SJSA1 (cell line): ENCODE measurements at places on chromosomes 7 and 10. TPM values are rescaled to one million over a fixed set of nuclear protein-coding genes. Genes with fewer than 3 reads are reported as not detected.

DNA sequence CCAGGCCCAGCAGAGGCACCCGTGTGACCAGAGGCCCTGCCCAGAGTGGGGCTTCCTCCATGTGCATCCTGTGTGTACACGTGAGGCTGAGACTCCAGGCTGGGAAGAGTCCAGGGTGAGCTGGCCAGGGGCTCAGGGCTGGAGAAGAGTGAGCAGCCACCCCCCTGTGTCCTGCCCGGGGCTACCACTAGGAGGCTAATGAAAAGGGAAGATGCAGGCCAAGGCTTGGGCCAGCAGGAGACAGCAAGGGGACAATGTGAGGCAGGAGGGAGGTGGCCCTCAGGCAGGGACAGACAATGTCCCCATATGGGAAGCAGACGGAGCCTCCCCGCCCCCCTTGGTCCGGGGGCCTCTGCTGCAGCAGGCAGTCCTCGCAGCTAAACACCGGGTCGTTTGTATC lies 102.0 kb downstream of the HIF1AN start:
- H3K4me1 ChIP-seq = no peaks in the 10 kb centered on the region
- H3K36me3 ChIP-seq = no peaks in the 10 kb centered on the region
- no peak for DNase-seq
- no peak overlapping the region for H3K4me3 ChIP-seq
- peaks cover 72% of the 10 kb centered on the region for H3K27me3 ChIP-seq

GRCh38 chr7:48887500-48887899 lies 36.8 kb upstream of the CDC14C start:
- no peaks in the 10 kb centered on the region for H3K36me3 ChIP-seq
- H3K27ac ChIP-seq = no peak overlapping the region
- no peaks in the 10 kb centered on the region for H3K4me1 ChIP-seq
- no peak overlapping the region for H3K4me3 ChIP-seq
- H3K27me3 ChIP-seq = no peaks in the 10 kb centered on the region
- DNase-seq = no peak

Gene TEX36
- not detected in 2 replicates for total RNA-seq

DNA sequence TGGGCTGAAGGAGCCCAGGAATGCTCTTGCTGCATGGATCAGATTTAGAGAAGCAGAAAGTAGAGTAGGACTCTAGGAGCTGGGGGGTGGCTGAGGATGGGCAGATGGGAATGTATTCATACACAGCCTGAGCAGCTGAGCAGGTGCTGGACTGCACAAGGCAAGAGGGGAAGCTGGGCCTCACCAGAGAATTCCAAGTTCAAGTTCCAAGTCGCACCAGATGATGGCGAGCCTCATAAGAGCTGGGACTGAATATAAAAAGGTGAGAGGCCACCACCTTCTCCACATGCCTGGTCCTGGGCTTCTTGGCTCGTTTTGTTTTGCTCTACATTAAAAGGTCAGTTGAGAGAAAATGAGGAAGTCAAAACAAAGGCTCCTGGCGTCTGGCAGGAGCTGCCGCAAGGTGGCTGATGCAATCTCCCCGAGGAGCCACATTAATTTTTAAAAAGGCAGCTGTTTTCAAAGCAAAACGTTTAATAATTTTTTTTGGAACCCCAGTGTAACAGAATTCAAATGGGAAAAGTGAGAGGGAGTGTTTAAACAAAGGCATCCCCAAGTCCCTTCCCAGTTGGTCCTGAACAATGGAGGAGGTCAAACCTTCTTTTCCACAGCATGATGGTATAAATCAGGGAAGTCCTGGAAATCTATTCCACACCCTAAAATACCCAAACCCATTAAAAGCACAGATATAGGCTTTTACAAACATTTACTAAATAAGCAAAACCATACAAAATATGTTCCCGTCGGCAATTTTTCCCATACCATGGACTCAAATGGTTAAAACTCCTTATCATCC lies 9.5 kb downstream of the CYREN start:
- peaks cover 25% of the 10 kb centered on the region for H3K36me3 ChIP-seq
- no peaks in the 10 kb centered on the region for H3K27me3 ChIP-seq

- no peak for DNase-seq
- H3K36me3 ChIP-seq = peaks cover 2% of the 10 kb centered on the region; the same call in 1 of the 2 replicates
- no peak overlapping the region for H3K27ac ChIP-seq
- H3K27me3 ChIP-seq = no peaks in the 10 kb centered on the region
- H3K4me3 ChIP-seq = no peak overlapping the region
Measured at GRCh38 chr7:130622866-130623265, 45.7 kb downstream of the COPG2 start.

Gene LEP
- not detected in 2 replicates for total RNA-seq

Gene HMX3
- 10.8 and 10.9 TPM in 2 replicates for total RNA-seq

DNA sequence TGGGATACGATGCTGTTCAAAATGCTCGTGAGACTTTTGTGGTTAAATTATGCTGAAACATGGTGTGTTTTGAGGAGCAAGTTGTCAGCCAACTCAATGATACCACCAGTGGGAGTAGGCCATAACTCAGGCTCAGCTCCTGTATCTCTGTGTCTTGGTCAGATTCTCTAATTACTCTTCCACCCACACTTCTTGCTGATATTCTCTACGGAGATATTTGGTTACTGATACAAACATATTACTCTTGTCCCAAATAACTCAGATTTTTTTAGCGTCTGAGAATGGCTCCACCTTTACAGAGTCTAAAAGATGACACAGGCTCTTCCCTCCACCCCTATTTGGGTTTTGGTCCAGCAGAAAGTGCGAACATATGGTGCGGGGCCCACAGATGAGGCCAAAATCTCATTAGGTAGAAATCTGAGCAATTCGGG lies 168.9 kb downstream of the PKD1L1 start:
- H3K4me3 ChIP-seq = no peak overlapping the region
- H3K27me3 ChIP-seq = no peaks in the 10 kb centered on the region
- H3K27ac ChIP-seq = no peak overlapping the region
- H3K36me3 ChIP-seq = no peaks in the 10 kb centered on the region

GRCh38 chr10:31126593-31126992 lies 94.9 kb upstream of the ZNF438 start:
- no peak overlapping the region for H3K27ac ChIP-seq
- DNase-seq = no peak
- H3K4me3 ChIP-seq = no peak overlapping the region
- H3K4me1 ChIP-seq = peaks cover 17% of the 10 kb centered on the region

Gene H2BK1
- not detected in 2 replicates for total RNA-seq

Gene IDI2
- not detected in 2 replicates for total RNA-seq

GRCh38 chr10:5648494-5649457 lies 17.6 kb downstream of the ASB13 start:
- H3K4me3 ChIP-seq = no peak overlapping the region
- H3K27me3 ChIP-seq = no peaks in the 10 kb centered on the region
- H3K36me3 ChIP-seq = no peaks in the 10 kb centered on the region
- no peak overlapping the region for H3K27ac ChIP-seq
- no peak for DNase-seq

Gene PPP1R17
- not detected in 2 replicates for total RNA-seq

GRCh38 chr10:121326905-121327304 lies 271.3 kb downstream of the FGFR2 start:
- H3K27me3 ChIP-seq = no peaks in the 10 kb centered on the region
- no peaks in the 10 kb centered on the region for H3K36me3 ChIP-seq
- H3K4me1 ChIP-seq = peaks cover 10% of the 10 kb centered on the region
- DNase-seq = no peak

Gene ANKRD61
- 0.42 TPM in 1 of 2 replicates, not detected in the other for total RNA-seq

DNA sequence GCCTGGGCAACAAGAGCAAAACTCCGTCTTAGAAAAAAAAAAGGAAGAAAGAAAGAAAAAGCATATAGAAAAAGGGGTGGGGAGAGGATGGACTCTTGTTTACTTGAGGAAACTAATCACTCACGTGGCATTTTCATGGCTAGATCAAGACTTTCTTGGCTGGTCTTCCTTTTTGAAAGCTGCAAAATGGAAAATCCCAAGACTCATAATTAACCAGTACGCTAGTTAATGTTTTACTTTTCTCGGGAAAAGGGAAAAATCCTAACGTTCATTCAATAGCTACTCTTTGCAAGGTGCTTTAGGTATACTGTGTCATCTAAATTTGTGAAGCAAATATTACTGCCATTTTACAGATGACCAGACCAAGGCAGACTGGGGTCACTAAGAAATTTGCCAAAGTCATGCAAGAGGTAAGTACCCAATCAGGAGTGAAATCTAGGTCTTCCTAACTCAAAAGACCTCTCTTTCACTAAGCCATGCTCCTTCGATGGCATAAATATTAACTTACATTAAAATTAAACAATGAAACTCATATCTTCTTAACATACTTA lies 24.4 kb downstream of the NAPEPLD start:
- H3K36me3 ChIP-seq = peaks cover 11% of the 10 kb centered on the region; the same call in 1 of the 2 replicates
- no peaks in the 10 kb centered on the region for H3K27me3 ChIP-seq
- no peak overlapping the region for H3K27ac ChIP-seq
- H3K4me3 ChIP-seq = no peak overlapping the region
- H3K4me1 ChIP-seq = no peaks in the 10 kb centered on the region

Gene LRRD1
- total RNA-seq = not detected in 2 replicates

Gene SYT15B
- total RNA-seq = 1.0 and 9.3 TPM in 2 replicates

Gene MKRN1
- total RNA-seq = 46.6 and 50.5 TPM in 2 replicates

Gene LIPM
- total RNA-seq = not detected in 2 replicates

Gene C7orf57
- 0.34 and 3.8 TPM in 2 replicates for total RNA-seq

GRCh38 chr10:60731134-60731885 lies 47.0 kb upstream of the CDK1 start:
- H3K4me1 ChIP-seq = peaks cover 9% of the 10 kb centered on the region
- no peak overlapping the region for H3K4me3 ChIP-seq
- H3K36me3 ChIP-seq = no peaks in the 10 kb centered on the region
- DNase-seq = no peak
- peaks cover 11% of the 10 kb centered on the region for H3K27me3 ChIP-seq

- H3K4me3 ChIP-seq = no peak overlapping the region
- no peaks in the 10 kb centered on the region for H3K36me3 ChIP-seq
- H3K4me1 ChIP-seq = peaks cover 9% of the 10 kb centered on the region
- H3K27ac ChIP-seq = no peak overlapping the region
- peaks cover 50% of the 10 kb centered on the region for H3K27me3 ChIP-seq
Measured at GRCh38 chr10:18140957-18141845, 977 bp downstream of the CACNB2 start.

- no peak overlapping the region for H3K4me3 ChIP-seq
- no peak for DNase-seq
- H3K36me3 ChIP-seq = no peaks in the 10 kb centered on the region
- no peak overlapping the region for H3K27ac ChIP-seq
- H3K4me1 ChIP-seq = no peaks in the 10 kb centered on the region
Measured at GRCh38 chr7:78296046-78296597, 497.5 kb downstream of the PHTF2 start.

- H3K27me3 ChIP-seq = no peaks in the 10 kb centered on the region
- H3K27ac ChIP-seq = no peak overlapping the region
- no peaks in the 10 kb centered on the region; the same call in 1 of the 2 replicates for H3K4me1 ChIP-seq
- H3K36me3 ChIP-seq = no peaks in the 10 kb centered on the region
- no peak overlapping the region for H3K4me3 ChIP-seq
Measured at GRCh38 chr10:37760817-37761216, 96.6 kb downstream of the ZNF248 start.

DNA sequence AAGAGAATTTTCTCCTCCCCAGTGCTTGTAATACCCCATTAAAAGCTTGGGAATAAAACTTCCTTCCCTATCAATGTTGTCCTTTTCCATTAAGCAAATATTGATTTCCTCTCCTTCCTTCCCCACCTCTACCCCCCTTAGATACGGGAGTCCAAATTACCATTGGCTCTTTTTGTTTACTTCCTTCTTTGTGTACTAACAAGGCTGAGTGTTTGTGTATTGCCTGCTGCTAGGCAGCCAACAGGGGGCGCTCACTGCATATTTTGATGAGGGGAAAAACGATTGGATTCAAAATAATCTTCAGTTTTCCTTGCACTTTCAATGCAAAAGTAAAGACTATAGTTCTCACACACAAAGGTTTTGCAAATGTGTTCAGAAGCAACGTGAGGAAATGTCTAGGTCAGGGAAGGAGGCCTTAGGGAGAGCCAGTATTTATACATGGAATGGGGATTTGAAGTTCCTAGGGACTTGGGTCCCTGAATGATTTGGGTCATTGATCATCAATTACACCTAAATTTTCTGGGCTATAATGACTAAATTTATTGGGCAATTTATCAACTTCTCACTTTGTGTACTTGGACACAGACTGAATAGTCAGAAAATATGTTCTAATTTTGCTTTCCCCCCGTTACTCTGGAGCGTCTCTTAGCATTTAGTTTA lies 23.6 kb upstream of the VPS41 start:
- peak; percentile 73 for DNase-seq
- H3K27me3 ChIP-seq = no peaks in the 10 kb centered on the region
- no peak overlapping the region for H3K27ac ChIP-seq
- H3K4me3 ChIP-seq = no peak overlapping the region
- H3K36me3 ChIP-seq = no peaks in the 10 kb centered on the region
- peaks cover 25% of the 10 kb centered on the region for H3K4me1 ChIP-seq

Gene TWIST1
- total RNA-seq = 49.5 and 76.2 TPM in 2 replicates

Gene BEND7
- total RNA-seq = 3.1 and 6.8 TPM in 2 replicates

GRCh38 chr10:35212856-35213255 lies 86.2 kb downstream of the CREM start:
- no peaks in the 10 kb centered on the region for H3K27me3 ChIP-seq
- DNase-seq = peak; percentile 74
- H3K36me3 ChIP-seq = no peaks in the 10 kb centered on the region
- H3K4me1 ChIP-seq = peaks cover 25% of the 10 kb centered on the region
- H3K4me3 ChIP-seq = peak overlapping the region; percentile 15

DNA sequence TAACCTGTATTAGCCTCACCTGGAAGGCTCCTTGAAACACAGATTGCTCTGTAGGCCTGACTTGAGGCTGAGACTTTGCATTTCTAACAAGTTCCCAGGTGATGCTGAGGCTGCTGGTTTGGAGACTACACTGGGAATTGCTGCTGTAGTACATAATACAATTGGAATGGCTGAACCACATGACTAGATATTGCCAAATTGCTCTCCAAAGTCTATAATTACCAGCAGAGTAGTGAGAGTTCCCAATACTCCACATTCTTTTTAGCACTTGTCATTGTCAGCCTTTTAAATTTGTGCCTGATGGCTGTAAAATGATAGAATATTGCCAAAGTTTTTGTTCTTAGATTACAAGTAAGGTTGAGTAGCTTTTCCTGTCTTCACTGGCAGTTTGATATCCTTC lies 39.9 kb downstream of the PLEKHA8 start:
- DNase-seq = no peak
- peaks cover 18% of the 10 kb centered on the region for H3K36me3 ChIP-seq
- no peaks in the 10 kb centered on the region for H3K27me3 ChIP-seq
- H3K4me3 ChIP-seq = no peak overlapping the region

DNA sequence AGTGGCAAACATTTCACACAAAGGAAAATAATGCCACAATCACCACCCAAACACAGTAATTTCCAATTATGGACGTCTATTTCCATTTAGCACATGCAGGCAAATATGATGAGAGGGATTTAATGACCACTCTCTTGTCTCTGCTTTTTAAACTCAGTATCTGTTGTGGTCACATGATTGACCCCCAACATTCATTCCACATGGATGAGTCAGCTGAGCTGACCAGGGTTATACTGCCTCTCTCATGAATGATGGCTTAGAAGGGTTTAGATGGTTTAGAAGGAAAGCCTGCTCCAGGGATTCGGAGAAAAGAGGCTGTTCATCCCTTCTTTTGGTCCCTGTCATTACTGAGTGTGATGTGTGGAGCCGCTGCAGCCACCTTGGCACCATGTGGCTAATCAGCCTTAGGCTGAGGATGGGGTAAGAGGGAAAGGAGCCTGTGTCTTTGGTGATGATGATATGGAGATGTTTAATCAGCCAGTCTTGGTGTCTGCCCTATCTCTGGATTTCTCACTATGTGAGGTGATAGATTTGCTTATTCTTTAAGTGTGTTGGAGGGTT lies 38.2 kb upstream of the JAKMIP3 start:
- H3K27ac ChIP-seq = no peak overlapping the region
- no peaks in the 10 kb centered on the region for H3K36me3 ChIP-seq
- H3K4me3 ChIP-seq = no peak overlapping the region
- DNase-seq = peak; percentile 40

Gene MSMB
- total RNA-seq = not detected in 2 replicates

Gene ZKSCAN1
- total RNA-seq = 11.5 and 19.4 TPM in 2 replicates
